ENCODE measurements at places on chromosomes 5 and 9.

GRCh38 chr9:134150557-134151214 is 13.7 kb downstream of the RNU6ATAC start:
- H3K4me3 ChIP-seq = no peak overlapping the region
- no peak overlapping the region for H3K27ac ChIP-seq
- no peaks in the 10 kb centered on the region for H3K27me3 ChIP-seq
- no peaks in the 10 kb centered on the region for H3K4me1 ChIP-seq
- peaks cover 26% of the 10 kb centered on the region for H3K36me3 ChIP-seq
- no peak for DNase-seq

GRCh38 chr9:18350995-18351595 is 122.9 kb upstream of the ADAMTSL1 start:
- no peaks in the 10 kb centered on the region for H3K27me3 ChIP-seq
- no peak overlapping the region for H3K27ac ChIP-seq
- no peak for DNase-seq
- H3K36me3 ChIP-seq = no peaks in the 10 kb centered on the region

- peak overlapping the region; percentile 8 for H3K4me3 ChIP-seq
- no peak overlapping the region for H3K27ac ChIP-seq
- H3K4me1 ChIP-seq = peaks cover 84% of the 10 kb centered on the region
- H3K27me3 ChIP-seq = no peaks in the 10 kb centered on the region
- DNase-seq = no peak
Measured at GRCh38 chr9:76020652-76021051, 130.2 kb downstream of the PCSK5 start.

- no peaks in the 10 kb centered on the region for H3K4me1 ChIP-seq
- no peak for DNase-seq
- peaks cover 3% of the 10 kb centered on the region for H3K27me3 ChIP-seq
- H3K36me3 ChIP-seq = no peaks in the 10 kb centered on the region
- H3K27ac ChIP-seq = no peak overlapping the region
Measured at GRCh38 chr9:95366731-95367325, 49.3 kb upstream of the FANCC start.

DNA sequence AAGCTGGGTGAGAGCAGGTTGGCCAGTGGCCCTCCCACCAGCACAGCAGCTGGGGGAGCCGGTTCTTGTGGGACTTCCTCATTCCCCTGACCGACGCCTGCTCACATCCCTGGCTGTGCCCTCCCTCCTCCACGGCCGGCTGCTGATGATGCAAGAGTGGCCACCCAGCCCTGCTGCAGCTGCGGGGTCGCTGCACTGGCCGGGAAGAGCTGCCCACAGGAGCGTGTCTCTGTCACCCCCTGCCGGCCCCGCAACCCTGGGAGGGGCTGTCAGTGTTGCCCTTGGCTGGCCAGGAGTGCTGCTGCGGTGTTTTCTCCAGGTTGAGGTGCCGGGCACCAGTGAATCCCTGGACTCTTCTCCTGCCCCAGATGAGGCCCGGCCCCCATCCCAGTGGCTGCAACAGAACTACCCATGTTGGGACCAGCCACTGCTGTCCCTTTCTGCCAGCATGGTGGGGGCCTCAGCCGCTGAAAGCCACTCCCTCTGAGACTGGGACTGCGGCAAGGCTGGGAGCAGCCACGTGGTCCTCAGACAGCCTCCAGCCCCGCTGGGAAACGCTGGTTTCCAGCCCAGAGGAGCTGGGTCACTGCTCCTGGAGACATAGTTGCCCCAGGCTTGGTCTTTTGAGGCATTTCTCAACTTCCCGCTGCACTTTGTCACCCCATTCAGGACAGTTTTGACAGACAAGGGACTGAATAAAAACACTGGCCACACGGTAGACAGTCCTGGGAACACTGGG is 739 bp downstream of the CARD9 start:
- peak overlapping the region; percentile 19 for H3K4me3 ChIP-seq
- H3K27me3 ChIP-seq = no peaks in the 10 kb centered on the region
- peak overlapping the region; percentile 54 for H3K27ac ChIP-seq
- no peaks in the 10 kb centered on the region for H3K4me1 ChIP-seq
- no peaks in the 10 kb centered on the region for H3K36me3 ChIP-seq

DNA sequence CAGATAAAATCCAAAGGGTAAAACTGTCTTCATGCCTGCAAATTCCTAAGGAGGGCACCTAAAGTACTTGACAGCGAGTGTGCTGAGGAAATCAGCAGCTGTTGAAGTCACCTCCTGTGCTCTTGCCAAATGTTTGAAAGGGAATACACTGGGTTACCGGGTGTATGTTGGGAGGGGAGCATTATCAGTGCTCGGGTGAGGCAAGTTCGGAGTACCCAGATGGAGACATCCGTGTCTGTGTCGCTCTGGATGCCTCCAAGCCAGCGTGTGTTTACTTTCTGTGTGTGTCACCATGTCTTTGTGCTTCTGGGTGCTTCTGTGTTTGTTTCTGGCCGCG is 727 bp upstream of the ADRB2 start:
- H3K27ac ChIP-seq = peak overlapping the region; percentile 77
- no peaks in the 10 kb centered on the region for H3K27me3 ChIP-seq
- no peak for DNase-seq
- H3K4me3 ChIP-seq = peak overlapping the region; percentile 78
- H3K4me1 ChIP-seq = peaks cover 11% of the 10 kb centered on the region

DNA sequence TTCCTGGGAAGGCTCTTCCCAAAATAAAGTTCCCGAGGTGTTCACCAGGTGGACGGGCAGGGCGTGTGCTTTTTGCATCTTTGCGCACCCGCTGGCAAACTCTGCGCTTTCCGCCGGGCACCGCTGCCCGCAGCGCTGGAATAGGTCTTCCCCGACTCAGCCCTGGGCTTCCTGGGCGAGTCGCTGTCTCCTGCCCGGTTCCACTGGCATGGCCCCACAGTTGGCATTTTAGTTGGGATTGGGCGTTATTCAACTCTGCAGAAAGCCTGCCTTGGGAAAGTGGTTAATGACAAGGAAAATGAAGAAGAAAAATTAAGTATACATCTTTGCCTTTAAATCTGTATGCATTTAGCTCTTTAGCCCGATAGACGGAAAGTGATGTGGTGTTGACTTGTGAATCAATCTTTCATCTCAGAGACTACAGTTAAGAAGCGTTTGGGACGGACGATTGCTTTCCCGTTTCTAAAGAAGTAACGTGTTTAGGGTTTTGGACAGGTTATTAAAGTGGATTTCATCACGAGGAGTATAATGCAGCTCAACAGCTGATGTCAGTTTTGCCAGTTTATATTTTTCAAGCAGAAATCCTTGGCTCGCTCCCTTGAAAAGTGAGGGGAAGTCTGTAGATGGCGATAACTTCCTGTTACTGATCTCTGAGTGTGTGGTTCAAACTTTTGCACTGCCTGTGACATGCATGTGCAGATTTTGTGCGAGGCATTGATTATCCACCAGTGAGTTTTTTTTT is 946 bp downstream of the ADCY2 start:
- no peak for DNase-seq
- peaks cover 4% of the 10 kb centered on the region for H3K27me3 ChIP-seq
- H3K4me3 ChIP-seq = no peak overlapping the region
- no peaks in the 10 kb centered on the region for H3K36me3 ChIP-seq

DNA sequence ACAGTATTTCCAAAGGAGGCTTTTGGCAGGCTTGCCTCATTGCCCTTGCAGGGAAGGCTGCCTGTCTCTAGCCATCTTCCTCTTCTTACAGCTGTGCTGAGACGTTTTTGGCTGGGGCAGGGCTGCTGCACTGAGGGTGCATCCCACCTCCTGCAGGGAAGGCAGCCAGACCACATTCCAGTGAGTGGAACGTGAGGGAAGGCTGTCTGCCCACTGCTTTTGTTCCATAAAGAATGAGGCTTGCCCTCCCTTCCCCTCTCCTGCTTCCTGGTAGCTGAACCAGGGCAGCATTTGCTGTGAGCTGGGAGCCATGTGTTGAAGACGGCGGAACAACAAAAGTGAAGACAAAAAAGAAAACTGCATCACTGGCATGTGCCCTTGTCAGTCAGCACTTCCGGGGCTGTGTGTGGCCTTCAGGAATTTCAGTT is 16.8 kb downstream of the MGAT1 start:
- no peaks in the 10 kb centered on the region for H3K27me3 ChIP-seq
- H3K36me3 ChIP-seq = peaks cover 3% of the 10 kb centered on the region
- no peak overlapping the region for H3K27ac ChIP-seq
- no peaks in the 10 kb centered on the region for H3K4me1 ChIP-seq
- H3K4me3 ChIP-seq = no peak overlapping the region
- no peak for DNase-seq

DNA sequence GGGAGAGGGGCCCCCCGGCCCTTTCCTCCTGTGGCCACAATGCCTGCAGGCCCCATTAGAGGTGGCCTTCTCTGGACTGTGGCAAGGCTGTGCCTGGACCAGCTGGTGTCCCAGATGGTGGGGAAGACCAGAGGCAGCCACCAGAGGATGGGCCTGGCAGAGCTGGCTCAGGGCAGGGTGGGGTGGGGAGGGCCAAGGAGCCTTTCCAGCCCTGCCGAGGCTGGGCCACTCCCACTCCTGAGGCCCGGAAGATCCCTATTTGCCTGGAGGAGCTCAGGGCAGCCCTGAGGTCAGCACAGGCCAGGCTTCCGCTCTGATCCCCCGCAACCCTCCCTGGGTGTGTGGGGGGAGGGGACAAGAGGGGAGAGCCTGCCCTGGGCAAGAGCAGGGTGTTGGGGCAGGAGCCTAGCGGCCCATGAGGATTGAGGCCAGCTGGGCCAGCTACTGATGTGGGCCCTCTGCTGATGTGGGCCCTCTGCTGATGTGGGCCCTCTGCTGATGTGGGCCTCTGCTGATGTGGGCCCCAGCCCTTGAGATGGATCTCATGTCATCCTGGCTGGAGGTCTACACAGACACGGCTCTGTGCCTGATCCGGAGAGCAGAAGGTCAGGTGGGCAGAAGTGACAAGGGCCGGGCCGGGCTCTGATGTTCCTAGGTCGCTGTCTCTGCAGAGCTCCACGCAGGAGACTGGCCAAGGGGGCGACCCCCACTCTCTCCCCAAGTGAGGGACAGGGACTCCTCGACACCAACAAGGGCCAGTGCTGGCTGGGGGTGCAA is 6.0 kb downstream of the MRPS2 start:
- no peak overlapping the region for H3K4me3 ChIP-seq
- no peaks in the 10 kb centered on the region for H3K27me3 ChIP-seq
- H3K4me1 ChIP-seq = peaks cover 17% of the 10 kb centered on the region
- H3K36me3 ChIP-seq = peaks cover 18% of the 10 kb centered on the region
- DNase-seq = no peak

GRCh38 chr5:110973510-110973909 is 98.0 kb upstream of the TSLP start:
- H3K4me1 ChIP-seq = no peaks in the 10 kb centered on the region
- H3K27me3 ChIP-seq = no peaks in the 10 kb centered on the region
- no peaks in the 10 kb centered on the region for H3K36me3 ChIP-seq
- H3K27ac ChIP-seq = no peak overlapping the region
- no peak for DNase-seq
- H3K4me3 ChIP-seq = no peak overlapping the region

DNA sequence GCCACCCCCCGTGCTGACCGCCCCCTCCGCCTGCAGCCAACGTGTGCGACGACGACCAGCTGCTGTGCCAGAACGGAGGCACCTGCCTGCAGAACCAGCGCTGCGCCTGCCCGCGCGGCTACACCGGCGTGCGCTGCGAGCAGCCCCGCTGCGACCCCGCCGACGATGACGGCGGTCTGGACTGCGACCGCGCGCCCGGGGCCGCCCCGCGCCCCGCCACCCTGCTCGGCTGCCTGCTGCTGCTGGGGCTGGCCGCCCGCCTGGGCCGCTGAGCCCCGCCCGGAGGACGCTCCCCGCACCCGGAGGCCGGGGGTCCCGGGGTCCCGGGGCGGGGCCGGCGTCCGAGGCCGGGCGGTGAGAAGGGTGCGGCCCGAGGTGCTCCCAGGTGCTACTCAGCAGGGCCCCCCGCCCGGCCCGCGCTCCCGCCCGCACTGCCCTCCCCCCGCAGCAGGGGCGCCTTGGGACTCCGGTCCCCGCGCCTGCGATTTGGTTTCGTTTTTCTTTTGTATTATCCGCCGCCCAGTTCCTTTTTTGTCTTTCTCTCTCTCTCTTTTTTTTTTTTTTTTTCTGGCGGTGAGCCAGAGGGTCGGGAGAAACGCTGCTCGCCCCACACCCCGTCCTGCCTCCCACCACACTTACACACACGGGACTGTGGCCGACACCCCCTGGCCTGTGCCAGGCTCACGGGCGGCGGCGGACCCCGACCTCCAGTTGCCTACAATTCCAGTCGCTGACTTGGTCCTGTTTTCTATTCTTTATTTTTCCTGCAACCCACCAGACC is 80.2 kb downstream of the NTNG2 start:
- H3K4me3 ChIP-seq = peak overlapping the region; percentile 82
- peak; percentile 55 for DNase-seq

DNA sequence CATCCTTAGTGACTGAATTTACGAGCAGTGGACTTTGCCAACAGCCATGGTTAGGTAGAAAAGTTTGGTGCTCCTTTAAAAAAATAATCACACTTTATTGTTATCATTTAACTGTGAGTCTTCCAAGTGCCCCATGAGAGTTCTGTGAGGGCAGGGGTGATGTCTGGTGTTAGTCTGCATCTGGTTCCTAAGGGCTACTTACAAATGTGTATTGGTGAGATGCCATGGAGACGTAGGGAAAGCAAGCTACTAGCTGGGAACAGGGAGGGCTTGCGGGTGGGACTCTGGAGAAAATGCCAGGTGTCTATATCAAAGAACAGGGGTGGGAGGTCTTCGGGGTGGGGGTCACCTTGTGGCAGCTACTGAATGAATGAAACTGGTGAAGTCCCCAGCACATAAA is 47.1 kb upstream of the EBF1 start:
- no peak overlapping the region for H3K27ac ChIP-seq
- H3K4me3 ChIP-seq = no peak overlapping the region

DNA sequence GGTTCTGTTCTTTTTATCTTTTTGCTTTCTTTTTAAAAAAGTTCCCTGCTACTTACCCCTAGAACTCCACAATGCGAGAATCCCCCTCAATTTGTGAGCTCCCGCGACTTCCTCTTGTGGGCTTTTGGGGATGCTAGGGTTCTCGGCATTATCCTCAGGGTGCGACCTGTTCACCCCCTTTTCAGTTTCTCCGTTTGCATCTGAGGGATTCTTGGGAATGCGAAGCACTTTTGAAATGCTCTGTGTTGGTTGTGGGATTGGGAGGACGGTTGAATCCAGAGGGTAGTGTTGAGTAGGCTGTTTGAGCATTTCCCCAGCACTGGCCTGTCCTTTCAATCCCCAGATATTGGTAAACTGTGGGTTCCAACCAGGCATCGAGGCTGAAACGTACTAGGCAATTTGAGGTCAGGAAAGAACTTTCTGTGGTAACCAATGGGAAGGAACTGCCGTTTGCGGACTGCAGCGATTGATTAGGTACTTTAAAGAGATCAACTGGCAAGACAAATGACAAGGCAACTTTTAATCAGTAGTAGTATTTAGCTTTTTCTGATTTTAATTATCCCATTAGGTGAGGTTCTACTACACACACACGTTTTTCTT is 415 bp downstream of the XRCC4 start:
- peak overlapping the region; percentile 89 for H3K4me3 ChIP-seq
- H3K27ac ChIP-seq = peak overlapping the region; percentile 92
- no peaks in the 10 kb centered on the region for H3K27me3 ChIP-seq
- no peak for DNase-seq
- H3K4me1 ChIP-seq = peaks cover 16% of the 10 kb centered on the region
- peaks cover 7% of the 10 kb centered on the region for H3K36me3 ChIP-seq

- no peak overlapping the region for H3K4me3 ChIP-seq
- no peaks in the 10 kb centered on the region for H3K4me1 ChIP-seq
- H3K36me3 ChIP-seq = no peaks in the 10 kb centered on the region
- no peak overlapping the region for H3K27ac ChIP-seq
Measured at GRCh38 chr5:145236127-145236526, 599.0 kb downstream of the PRELID2 start.

GRCh38 chr5:118561971-118562370 is 426.4 kb downstream of the DTWD2 start:
- no peaks in the 10 kb centered on the region for H3K36me3 ChIP-seq
- H3K27ac ChIP-seq = no peak overlapping the region
- no peak overlapping the region for H3K4me3 ChIP-seq
- no peaks in the 10 kb centered on the region for H3K27me3 ChIP-seq
